Activated T-helper 9 cell treated with anti-CD3 and anti-CD28 coated beads, Interleukin-2, amount 50 U/mL, for 16 hours (primary cell): ENCODE measurements at places on chromosomes 7 and 10.

DNA sequence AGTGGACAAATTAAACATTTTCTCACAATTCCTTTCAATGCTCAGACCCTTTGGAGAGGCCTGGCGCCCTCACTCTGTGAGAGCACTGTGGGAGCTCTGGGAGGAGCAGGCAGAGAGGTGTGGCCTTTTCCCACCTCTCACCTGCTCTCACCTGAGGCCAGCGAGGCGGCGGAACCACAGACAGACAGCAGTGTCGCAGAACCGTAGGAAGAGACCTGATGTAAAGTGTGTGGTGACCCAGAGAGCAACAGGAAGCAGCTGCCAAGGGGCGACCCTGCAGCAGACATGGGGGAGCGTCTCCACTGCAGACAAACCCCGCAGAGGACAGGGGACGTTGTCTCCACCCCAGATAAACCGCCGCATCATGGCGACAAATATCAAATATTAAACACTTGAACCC is 15.6 kb upstream of the PARP12 start:
- no peak for DNase-seq

GRCh38 chr7:21218155-21218554 is 209.7 kb upstream of the SP4 start:
- no peak for DNase-seq

- DNase-seq, result no peak
Observed at GRCh38 chr7:139104091-139104450, 5.4 kb downstream of the ZC3HAV1 start.

GRCh38 chr7:105677817-105678573 is 96.7 kb upstream of the EFCAB10 start:
- peak; percentile 43 for DNase-seq

- no peak for DNase-seq
Observed at GRCh38 chr7:120862987-120863590, 5.1 kb upstream of the TSPAN12 start.

DNA sequence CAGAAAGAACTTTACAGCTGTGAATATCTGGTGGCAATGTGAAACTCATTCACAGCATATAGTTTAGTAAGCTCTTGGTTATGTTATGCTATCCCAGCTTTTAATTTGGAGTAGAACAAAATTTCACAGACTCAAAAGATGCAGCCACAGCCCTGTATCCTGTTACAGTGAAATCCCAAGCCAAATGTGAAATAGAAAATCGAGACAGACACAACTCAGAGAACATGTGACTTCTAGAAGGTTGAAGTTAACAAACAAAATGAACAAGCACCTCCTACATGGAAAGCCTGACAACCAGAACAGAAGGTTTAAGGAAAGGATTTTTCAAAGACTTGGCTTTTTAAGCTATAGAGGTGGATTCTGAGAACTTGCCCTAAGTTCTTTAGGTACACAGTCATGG is 39.6 kb downstream of the JAZF1 start:
- no peak for DNase-seq

- DNase-seq, result no peak
Observed at GRCh38 chr10:522350-522749, 167.1 kb downstream of the DIP2C start.

GRCh38 chr10:24150853-24151252 is 58.1 kb upstream of the KIAA1217 start:
- no peak for DNase-seq

DNA sequence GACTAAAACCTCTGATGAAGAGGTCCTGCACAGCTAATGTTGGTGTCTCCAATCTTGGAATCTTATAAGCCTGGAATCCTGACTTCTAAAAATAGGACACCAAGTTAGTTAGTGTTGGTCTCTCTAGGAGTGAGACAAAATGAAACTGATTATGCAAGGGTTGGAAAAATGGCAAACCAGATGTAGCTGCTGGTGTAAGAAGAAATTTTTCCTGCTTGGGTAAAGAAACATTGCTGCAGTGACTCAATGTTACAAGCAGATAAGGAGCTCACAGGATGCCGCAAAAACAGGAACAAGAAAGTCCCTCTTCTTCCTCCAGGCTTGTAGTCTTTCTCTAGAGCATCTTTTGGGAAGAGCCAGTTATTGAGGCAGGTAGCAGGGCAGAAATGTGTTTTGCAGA is 449.0 kb downstream of the ETV1 start:
- no peak for DNase-seq

GRCh38 chr10:34024282-34024681 is 689.8 kb upstream of the NRP1 start:
- DNase-seq, result no peak

- no peak for DNase-seq
Observed at GRCh38 chr7:133135451-133135850, 53.6 kb upstream of the CHCHD3 start.

- no peak for DNase-seq
Observed at GRCh38 chr7:33757050-33757449, 148.3 kb upstream of the BMPER start.

DNA sequence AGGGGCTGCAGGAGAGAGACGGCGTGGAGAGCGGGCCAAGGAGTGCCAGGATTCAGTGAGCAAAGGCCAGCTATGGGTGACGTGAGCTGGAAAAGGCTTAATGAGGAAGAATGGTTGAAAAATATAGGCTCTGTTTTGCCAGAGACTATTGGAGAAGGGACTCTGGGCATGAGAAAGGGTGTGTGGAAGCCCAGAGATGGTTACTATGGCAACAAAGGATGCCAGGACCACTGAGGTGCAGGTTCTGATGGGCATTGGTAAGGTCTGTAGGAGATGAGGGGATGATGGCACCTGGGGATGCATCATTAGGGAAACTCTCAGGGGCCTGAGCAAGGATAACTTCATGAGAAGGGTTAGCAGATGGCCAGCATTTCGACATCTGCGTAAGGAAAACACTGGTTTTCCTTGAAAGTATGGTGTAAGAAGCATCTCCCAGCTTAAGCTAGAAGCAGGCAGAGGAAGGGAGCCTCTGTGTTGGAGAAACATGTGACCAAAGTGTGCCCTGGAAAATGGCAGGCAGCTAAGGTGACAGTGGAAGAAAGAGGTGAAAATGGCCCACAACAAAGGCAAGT is 21.6 kb upstream of the FAM180A start:
- DNase-seq, result no peak

DNA sequence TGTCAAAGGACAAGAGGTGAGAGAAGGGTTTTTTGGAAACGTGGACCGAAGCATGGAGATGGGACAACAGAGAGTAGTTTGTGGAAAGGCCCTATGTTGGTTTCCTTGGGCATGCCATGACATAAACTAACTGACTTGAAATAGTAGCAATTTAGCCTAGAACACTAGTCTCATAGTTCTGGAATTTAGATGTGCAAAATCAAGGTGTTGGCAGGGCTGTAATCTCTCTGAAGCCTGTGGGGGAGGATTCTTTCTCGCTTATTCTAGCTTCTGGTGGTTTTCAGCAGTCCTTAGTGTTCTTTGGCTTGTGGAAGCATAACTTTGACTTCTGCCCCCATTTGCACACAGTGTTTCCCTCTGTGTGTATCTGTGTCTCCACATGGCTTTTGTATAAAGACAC is 283.4 kb downstream of the GFRA1 start:
- DNase-seq, result no peak

DNA sequence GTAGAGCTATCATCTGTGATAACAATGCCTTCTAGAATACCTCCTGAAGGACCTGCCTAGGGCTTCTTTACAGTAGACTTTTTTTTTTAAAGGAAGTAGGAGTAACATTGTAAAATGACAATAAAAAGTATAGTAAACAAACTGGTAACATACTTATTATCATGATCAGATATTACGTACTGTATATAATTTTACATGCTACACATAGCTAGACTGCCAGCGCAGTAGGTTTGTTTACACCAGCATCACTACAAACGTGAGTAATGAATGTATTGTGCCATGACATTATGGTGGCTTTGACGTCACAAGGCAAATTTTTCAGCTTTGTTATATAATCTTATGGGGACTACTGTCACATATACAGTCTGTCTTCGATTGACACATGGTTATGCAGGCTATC is 15.4 kb upstream of the ZRANB1 start:
- DNase-seq, result no peak

DNA sequence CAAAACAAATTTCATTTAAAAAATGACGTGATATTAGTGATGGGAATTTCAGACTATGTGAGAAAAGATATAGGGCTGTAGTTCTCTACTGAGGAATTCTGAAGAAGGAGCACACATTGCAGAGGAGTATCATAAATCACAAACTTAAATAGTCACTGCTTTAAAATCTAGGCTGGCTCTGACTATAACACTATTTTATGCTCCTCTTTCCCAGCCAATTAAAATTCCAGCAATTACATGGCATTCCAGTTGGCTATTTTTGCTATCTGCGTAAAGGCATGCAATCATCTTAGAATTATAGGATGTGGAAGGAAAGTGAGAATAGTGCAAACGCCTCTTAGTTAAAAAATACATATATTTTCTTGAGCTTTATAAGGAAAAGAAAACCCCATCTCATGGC is 123.1 kb downstream of the GNAI1 start:
- DNase-seq, result no peak

DNA sequence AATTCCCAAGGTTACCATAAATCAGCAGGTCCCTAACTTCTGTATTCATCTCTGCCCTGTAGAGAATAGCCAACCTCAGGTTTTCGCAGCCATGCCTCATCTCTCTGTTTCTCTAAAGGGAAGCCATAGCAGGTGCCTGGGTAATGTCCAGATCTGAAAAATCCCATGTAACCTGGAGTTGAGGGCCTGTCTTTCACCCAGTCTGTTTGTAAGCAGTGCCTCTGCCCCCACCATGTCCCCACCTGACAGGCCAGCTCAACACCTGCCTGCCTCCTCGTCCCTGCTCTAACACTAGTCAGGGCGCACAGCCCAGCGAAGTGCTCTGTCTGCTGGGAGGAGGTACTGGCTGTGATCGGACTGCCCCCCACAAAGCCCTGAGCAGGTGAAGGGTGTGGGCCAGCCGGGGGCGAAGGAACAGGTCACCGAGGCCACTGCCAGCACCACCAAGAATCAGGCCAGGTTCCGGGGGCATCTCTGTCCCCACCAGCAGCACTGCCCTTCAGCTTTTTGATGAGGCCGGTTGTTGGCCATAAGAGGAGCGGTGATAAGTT is 210.4 kb downstream of the MGMT start:
- DNase-seq, result no peak

GRCh38 chr7:105352901-105353668 is 35.6 kb downstream of the SRPK2 start:
- no peak for DNase-seq

GRCh38 chr7:40213856-40214255 is 79.1 kb downstream of the SUGCT start:
- DNase-seq, result no peak

DNA sequence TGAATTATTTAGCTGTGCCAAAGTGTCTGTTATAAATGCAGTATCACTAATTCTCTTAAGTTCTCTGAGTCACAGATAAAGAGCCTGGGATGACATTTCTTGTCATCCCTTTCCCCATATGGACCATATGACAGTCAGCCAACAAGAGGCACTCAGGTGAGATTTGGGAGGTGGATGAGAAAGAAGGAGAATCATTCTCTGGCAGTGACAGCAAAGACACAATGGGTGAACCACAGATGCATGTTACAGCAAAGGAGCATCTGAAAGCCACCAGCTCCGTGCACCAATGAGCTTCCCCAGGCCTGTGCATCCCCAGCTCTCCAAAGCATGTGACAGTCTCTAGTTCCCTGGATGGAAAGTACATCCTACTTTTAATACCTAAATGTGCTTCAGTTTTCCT is 10.8 kb downstream of the GIMAP6 start:
- DNase-seq, result no peak

- no peak for DNase-seq
Observed at GRCh38 chr10:63770523-63770922, 249.3 kb downstream of the REEP3 start.

GRCh38 chr10:21396889-21397288 is 128.6 kb downstream of the SKIDA1 start:
- DNase-seq, result no peak

DNA sequence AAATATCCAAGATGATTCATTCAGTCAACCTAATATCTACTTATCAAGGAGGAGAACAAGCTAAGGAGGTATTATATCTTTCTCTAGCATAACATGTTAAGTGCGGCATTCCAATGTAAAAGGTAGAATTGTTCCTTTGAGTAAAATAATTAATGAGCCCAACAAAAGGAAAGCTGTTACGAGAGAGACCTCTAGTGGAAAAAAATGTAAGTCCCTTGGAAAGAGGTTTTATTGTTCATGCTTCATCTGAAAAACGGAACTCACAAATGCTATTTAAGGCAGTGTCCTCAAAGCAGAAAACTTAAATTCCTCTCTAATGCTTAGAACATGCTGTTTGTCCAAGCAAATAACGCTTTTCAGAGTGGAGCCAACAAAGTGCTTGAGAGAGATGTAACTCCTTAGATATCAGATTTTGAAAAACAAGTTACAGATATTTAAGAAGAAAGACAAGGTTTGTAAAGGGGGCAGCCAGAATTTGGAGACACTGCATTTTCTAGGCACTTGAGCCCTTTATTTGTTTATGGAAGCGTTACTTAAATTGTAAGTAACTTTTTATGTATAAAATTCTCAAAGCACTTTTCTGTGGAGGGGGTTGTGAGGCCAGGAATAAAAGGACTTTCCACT is 119.9 kb downstream of the TFEC start:
- no peak for DNase-seq

DNA sequence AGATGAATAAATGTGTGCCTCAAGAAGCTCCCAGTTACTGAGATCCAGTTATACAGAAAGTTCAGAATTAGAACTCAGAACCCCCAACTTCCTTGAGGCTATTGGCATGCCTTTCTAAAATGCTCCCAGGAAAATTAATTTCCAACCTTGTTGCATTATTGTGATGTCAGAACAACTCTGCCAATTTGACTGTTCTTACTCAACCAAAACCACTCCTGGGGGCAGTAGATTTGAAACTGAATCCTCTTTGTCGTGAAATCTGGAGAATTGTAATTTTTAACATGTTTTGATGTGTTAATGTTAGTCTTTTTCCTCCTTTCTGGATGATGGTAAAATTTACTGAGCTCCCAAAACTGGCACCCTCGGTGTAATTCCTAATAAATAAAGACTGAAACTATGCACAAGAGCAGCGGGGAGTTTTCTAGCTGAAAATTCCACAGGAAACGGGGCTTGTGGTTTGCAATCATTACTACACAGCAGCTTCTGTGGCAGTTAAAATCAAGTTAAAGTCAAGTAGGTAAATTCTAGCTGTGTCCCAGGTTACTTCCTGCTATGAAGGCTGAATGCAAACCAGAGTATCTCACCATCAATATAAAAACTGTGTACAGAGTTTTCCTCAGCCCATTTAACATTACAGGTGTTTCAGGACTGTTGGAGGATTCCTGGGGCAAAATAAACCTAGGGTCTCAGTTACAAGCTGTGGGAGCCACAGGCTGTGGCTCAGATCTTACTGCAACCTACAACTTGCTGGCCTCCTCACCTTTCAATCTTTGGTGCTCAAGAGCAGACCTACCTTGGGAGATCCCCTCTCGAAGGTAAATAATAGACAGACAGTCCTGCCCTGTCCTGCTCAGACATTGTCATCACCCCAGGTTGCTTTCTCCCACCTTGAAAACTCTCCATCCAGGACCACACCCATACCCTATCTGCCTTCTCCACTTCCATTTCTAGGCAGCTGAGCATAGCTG is 156.3 kb upstream of the KMT2E start:
- no peak for DNase-seq

- no peak for DNase-seq
Observed at GRCh38 chr10:75208181-75208580, 2.4 kb upstream of the VDAC2 start.
